ENCODE measurements at places on chromosomes 7 and 10.

- no peak for DNase-seq
These were observed 42.4 kb upstream of the AGMO start for GRCh38 chr7:15604166-15604565.

- no peak for DNase-seq
These were observed 9.0 kb upstream of the ATP6V0E2 start for GRCh38 chr7:149864751-149865150.

DNA sequence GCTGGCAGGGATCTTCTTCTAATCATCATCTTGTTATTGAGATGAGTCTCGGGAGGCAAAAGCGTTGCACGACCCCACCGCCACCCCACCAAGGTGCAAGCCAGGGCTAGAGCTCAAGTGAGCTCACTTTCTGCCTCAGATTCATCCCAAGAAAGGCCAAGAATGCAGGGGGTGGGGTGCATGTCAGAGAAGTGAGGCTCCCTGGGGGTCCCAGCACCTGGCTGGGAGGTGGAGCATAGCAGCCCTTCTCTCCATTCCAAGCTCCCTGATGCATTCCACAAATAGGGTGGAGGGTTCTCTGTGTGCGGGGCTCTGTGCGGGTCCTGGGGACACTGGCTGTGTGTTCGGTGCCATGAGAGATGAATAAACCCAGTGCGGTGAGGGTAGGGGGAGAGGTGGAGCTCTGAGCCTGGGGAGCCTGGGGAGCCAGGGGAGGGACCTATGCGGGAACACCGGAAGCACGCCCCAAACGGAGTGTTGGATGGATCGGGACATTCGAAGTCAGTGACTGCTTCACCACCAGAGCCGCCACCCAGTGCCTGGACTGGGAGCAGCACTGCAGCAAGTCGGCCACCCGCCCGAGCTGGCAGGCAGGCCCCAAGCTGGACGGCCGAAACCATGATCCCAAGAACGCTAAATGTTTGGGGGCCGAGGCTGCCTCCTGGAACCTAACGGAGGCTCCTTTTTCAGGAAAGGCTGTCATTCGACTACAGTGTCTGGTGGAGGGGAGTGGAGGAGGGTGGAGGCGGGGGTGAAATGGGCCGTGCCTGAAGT is 17.9 kb upstream of the HMX3 start:
- no peak for DNase-seq

DNA sequence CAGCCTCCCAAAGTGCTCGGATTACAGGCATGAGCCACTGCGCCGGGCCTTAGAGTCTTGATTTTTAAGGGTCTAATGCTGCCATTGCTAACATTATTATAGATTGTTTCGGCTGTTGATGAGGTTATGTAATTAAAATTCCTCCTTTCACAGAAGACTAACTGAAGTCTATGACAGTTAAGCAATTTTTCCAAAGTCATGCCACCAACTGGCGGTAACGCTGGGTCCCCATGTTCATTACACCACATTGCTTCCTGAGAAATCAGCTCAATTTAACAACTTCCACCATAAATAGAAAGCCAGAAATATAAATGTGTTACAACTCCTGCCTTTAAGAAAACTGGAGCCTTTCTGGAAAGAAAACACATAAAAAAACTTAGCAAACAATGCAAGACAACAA is 3.5 kb downstream of the ERLIN1 start:
- DNase-seq, result peak; percentile 24

DNA sequence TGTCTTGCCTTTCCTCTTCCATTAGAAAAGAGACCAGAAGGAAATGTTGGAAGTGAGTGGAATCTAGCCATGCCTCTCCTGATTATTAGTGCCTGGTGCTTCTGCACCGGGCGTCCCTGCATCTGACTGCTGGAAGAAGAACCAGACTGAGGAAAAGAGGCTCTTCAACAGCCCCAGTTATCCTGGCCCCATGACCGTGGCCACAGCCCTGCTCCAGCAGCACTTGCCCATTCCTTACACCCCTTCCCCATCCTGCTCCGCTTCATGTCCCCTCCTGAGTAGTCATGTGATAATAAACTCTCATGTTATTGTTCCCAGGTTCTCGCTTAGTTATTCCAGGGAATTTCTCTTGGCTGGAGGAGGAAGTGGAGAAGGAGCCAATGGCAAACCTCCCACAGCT is 4.2 kb downstream of the TMEM176A start:
- DNase-seq, result no peak

GRCh38 chr10:118737603-118738302 is 17.0 kb downstream of the CACUL1 start:
- peak; percentile 44 for DNase-seq

GRCh38 chr7:15123901-15124300 is 221.3 kb upstream of the DGKB start:
- no peak for DNase-seq

DNA sequence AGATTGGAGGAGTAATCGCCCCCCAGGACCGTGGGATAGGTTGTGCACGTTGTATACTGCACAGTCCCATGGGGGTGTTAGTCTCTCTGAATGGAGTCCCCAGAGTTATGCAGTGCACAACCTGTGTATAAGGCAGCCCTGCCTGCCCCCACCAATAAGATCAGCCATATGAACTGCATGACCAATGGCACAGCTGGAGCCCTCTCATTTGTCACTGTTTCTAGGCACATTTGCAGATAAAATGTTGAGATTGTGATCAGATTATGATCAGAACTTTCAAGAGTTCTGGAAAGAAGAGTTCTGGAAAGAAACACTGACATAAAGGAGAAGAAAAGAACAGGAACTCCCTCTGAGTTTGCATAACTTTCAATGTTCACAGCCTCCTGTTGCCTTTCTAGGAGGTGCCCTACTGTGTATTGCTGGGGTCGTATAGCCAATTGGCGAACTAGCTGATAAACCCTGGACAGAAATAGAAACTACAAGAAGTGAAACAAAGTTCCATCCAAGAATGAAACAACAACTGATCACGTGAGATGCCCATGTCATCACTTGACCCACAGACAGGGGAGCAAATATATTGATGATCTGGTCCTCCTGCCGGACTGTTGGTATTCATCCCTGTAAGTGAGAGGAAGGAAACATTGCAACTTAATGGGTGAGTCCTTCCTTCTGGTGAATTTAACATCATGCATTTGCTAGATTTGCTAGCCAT is 49.6 kb upstream of the TOMM7 start:
- DNase-seq, result no peak

DNA sequence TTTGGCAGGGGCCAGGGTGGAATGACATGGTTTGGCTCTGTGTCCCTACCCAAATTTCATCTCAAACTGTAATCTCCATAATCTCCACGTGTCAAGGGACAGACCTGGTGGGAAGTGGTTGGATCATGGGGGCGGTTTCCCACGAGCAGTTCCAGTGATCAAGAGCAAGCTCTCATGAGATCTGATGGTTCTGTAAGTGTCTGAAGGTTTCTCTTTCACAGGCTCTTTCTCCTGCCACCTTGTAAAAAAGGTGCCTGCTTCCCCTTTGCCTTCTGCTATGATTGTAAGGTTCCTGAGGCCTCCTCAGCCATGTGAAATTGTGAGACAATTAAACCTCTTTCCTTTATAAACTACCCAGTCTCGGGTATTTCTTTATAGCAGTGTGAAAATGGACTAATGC is 188.3 kb downstream of the CHCHD3 start:
- DNase-seq, result no peak

DNA sequence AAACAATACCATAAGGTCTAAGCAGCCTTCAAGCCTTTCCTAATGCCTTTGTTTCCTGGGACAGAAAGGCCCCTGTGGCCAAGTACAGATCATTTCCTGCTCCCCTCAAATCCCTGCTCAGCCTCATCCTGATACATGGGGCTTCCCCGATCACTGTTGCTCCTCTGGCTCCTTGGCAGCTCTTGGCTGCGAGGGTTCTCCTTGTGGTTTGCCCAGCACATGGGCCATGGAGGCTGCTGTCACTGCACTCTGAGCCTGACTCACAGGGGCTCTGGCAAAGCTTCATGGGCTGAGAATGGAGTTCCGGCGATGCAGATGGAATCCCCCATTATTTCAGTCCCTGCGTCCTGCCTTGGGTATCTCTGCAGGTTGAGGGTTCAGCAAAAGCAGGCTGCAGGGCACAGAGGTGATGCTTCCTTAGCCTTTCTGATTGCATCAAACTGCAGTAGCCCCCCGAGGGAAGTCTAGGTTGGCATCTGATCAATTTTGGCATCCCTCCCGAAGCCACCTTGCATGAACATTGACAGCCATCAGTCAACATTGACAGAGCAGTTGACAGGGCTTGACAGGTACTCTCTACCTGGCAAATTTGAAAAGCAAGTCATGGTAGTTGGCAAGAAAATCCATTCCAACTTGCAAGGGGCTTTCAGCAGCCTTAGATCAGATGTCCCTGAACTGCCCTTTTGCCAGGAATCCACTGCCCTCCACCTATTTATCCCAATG is 168.6 kb downstream of the GFRA1 start:
- DNase-seq, result no peak

DNA sequence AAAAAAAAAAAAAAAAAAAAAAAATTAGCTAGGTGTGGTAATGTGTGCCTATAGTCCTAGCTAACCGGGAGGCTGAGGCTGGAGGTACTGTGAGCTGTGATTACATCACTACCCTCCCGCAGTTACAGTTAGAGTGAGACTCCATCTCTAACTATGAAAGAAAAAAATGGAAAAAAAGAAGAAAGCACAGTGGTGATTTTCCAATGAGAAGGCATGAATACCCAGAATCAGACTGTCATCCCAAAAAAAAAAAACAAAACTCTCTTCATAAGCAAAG is 269.9 kb upstream of the MKLN1 start:
- no peak for DNase-seq

All from suppressor macrophage treated with lipopolysaccharide for 4 hours (primary cell).